GM12892 (cell line): ENCODE measurements at places on chromosomes 7 and 10.

DNA sequence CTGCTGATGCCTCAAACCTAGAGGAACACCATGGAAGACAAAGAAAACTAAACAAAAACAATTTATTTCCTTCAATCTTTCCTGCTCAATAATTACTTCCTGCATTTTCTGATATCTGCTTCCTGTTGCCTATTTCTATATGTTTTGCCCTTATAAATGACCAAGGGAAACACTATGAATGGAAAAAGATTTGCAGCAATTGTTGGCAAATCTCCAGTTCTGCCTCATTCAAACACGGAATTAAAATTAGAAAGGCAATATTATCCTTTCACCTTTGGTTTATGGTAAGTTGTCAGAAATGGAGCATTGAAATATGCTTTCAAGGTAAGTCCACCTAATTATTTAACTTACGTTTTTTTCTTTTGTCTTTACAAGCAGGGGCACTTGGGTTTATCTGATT is 552.2 kb upstream of the ANKRD30A start:
- DNase-seq, result no peak

DNA sequence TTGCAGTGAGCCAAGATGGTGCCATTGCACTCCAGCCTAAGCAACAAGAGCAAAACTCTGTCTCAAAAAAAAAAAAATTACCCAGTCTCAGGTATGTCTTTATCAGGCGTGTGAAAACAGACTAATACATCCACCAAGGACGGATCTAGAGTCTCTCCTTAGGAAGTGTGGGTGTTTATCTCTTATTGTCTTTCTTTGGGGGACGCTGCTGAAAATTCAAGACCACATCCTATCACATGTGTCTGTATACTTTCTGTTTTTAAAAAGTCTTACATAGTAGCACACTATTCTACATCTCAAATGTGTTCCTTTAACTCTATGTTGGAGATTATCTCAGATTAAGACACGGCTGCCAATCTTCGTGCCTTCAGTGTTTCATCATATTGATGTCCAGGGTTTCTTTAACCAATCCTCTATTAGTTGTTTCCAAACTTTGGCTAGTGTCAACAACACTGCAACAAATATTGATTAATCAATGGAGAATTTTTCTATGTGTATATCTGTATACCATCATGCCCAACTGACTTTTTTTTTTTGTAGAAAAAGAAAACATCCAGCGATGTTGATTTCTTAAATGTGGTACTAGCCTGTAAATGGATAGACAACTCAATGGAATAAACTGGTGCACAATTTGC is 92.3 kb upstream of the KDM7A start:
- no peak for DNase-seq

DNA sequence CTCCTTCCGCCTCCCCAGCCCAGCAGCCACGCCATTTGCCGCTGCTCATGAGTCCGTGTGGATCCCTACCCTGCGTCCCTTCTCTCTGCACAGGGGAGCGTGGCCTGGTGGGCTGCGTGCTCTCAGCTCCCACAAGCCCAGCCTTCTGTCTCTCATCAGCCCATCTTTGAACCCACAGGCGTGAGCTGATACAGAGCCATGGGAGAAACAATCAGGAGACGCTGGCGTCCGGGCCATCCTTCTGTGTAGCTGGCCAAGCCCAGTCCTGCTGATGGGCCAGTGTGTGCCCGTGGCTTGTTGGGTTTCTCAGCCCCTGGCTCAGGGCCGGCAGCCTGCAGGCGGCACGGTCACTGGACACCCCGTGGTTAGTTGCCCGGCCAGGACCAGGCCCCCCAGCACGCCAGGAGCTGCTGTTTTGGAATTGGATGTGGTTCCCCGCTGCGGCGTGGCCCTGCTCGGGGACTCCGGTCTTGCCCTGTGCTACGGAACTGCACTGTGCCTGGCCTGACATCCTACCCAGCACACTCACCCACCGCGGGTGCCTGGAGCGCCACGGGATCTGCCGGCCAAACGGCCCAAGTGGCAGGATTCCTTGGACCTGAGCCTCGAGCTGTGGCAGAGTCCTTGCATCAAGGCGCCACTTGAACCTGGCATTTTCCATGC is 88.9 kb downstream of the ELFN1 start:
- DNase-seq, result no peak

DNA sequence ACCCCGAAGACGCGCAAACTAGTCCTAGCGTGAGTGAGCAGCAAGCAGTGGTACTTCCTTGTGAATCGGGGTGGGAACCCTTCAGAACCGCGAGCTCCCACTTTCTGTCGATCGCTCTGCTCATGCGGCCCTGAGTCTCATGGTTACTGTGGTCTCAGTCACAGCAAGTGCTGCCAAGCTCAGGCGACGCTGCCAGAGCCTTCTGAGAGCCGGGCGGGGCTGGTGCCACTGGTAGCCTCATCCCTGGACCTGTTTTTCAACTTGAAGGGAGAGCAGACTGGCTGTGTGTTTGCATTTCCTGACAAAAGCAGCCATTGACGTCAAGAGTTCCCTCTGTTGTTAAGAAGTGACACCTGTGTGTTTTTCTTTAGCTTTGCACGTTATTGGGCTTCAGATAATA is 32.9 kb upstream of the BHLHA15 start:
- DNase-seq, result no peak

- no peak for DNase-seq
These were observed 2.1 kb downstream of the PAXIP1 start for GRCh38 chr7:155000795-155001194.

DNA sequence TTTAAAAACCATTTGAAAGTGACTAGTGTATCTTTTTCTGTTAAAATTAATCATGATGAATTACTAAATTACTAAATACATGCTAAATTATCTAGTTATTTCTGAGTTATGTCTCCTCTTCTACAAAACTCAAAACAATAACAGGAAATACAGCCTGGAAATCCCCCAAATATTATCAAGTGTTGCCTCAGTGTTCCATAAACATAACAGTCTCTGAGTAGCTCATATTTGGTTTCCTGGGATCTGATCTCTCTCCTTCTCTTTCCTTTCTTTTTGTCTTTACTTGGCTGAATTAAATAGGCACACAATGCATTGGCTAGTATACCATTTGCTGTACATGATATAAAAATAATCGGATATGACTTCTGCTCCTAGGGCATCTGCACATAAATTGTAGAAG is 277.6 kb upstream of the IGFBP3 start:
- DNase-seq, result no peak

DNA sequence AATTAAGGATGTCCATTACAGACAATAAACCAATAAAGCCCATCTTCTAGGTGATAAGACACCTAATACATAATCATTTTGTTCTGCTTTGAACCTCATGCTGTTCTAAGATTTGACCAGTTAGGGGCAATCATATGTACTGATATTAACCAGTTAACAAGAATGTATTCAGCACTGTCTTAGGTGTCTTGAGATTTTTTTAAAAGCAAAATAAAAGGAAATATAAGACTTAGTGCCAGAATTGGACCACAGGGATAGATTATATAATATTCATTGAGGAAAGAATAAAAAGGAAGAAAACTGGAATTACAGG is 32.0 kb downstream of the IMMP2L start:
- DNase-seq, result no peak

DNA sequence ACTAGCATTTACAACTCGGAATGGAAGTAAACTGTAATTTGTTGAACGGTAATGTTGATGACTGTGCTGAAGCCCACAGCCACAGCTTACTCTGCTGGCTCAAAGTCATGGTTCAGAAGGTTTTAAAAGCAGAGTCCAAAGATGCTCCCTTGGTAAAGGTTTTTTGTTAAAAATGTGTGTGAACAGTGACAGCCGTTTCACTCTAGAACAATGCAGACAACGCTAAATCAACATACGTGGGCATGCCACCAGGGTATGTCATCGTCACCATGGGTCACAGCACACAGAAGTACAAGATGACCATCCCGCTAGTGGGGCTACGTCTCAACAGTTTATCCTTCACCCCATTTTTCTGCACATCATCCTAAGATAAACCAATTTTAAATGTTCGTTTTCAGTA is 106.5 kb upstream of the LANCL2 start:
- DNase-seq, result no peak

GRCh38 chr10:58576751-58577436 is 64.2 kb downstream of the BICC1 start:
- no peak for DNase-seq

GRCh38 chr7:151429560-151430331 is 10.2 kb downstream of the CRYGN start:
- DNase-seq, result peak; percentile 63

DNA sequence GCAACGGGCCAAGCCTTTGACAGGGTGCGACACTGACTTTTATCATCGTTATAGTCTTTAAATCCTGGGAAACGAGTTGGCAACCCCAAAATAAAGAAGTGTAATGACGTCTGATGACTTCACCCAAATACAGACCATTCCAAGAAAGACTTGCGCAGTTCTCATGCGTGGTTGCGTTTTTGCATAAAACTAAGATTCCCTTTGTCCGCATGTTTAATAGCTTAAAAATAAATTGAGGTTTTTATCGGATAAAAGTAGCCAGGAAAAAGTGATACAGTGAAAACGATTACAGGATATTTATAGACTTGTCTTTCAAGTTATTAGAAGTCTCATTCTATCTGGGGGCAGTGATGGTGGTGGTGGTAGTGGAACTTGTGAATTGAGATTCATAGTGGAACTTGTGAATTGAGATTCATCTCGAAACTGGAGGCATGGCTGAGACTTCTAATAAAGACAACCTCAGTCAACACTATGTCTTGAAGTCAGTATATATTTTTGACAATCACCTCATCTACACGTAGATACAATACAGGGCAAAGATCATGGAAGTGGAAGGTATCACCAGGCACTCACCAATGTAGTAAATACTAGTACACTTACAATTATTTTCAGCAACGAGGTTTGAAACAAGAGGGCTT is 1.2 kb upstream of the NAMPT start:
- no peak for DNase-seq

GRCh38 chr7:41103331-41103730 is 599.6 kb downstream of the INHBA start:
- peak; percentile 1 for DNase-seq

GRCh38 chr7:132392713-132393112 is 183.6 kb downstream of the PLXNA4 start:
- no peak for DNase-seq

DNA sequence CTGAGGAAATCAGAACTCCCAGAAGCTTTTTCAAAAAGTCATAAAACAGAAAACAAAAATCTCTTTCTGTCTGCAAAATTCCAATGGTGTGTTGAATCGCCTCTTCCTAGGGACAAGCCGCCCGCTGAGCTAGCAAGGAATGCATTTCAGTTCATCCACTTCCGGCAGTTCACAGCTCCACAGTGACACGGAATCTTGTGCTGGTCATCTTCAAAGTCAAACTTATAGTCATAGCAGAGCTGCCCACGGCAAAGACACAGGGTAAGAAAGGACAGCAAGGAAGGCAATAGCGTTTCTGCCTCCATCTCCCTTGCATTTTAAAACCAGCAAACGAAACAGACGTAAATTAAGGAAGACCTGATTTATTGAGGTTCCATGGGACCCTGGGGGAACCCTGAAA is 111.2 kb downstream of the GALNT11 start:
- no peak for DNase-seq

GRCh38 chr10:6558272-6558671 is 21.8 kb downstream of the PRKCQ start:
- DNase-seq, result no peak

DNA sequence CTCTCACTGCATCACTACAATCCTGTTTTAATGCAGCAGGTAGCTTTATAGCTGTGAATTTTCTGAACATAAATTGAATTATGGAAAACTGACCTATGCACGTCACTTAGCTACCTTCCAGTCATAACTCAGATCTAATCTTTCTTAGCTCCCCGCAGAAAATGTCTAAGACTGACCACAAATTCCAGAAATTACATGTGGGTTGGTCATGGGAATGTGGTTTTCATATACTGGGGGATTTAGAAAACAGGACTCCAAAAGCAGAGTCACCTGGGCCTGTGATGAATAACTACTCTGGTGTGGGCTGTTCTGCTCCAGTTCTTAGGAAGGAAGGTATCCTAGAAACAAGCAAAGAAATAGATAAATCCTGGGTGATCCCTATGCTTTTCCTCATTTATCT is 178.4 kb upstream of the LRRTM3 start:
- no peak for DNase-seq

GRCh38 chr7:108711611-108712010 is 141.9 kb downstream of the DNAJB9 start:
- DNase-seq, result no peak

DNA sequence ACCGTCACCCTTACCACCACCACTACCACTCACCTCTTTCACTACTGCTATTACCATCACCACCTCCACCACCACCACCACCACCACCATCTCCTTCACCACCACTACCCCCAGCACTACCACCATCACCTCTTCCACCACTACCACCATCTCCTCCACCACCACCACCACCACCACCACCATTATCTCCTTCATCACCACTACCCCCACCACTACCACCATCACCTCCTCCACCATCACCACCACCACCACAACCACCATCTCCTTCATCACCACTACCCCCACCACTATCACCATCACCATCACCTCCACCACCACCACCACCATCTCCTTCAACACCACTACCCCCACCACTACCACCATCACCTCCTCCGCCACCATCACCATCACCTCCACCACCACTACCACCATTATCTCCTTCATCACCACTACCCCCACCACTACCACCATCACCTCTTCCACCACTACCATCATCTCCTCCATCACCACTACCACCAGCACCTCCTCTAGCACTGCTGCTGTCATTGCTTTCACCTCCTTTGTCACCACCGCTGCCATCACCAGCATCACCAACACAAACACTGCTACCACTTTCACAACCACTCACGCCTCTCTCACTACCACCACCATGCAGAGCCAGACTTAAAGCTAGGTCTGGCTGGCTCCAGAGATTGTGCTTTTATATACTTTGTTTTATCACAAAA is 109.3 kb downstream of the ICA1 start:
- DNase-seq, result no peak

DNA sequence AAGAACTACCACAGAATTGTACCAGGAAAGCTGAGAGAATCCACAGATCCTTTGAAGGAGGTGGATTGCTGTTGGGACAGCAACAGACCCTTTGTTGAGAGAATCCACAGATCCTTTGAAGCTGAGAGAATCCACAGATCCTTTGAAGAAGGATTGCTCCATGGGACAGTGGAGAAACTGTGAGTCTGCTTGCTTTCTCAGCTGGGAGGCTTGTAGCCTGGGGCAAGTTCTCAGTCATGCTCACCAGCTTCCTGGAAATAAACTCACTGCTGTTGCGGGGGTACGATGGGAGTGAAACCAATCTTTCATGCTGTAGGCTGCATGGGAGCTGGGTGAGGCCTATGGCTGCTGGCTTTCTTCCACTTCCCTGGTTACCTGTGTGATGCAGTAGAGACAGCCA is 106.3 kb downstream of the C7orf25 start:
- DNase-seq, result no peak
